ENCODE measurements at places on chromosomes 5 and 9.

DNA sequence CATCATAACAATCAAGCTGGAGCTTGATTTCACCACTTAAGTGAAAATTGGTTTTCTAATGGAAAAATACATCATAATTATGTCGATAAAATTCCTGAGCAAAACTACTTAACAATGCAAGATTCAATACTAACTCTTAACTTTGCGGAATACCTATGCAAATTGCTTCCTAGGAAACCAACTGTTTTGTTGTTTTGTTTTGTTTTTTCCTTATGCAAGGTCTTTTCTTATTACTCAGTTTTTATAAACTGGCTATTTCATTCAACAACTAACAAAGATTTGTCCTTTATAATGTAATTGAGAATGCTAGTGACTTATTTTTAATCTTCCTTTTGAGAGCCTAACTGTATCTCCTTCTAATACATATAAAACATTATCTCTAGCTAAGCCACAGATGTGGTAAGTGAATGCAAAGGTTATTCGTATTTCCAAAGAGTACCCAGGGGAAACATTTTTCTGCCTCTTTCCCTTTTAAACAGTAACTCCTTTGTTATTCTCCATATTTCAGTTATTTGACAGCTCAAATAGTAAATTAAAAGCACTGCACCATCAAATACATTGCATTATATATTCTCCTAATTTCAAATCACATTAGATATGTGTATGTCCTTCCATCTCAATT, 609.4 kb downstream of the SLCO4C1 start:
- DNase-seq, result no peak

GRCh38 chr9:105676351-105676923, 14.2 kb downstream of the TAL2 start:
- no peak for DNase-seq

GRCh38 chr9:38185647-38186403, 116.8 kb upstream of the SHB start:
- no peak for DNase-seq

GRCh38 chr5:76469656-76470290, 66.7 kb downstream of the IQGAP2 start:
- no peak for DNase-seq
